Femur (tissue), 1 donor: ENCODE measurements at places on chromosomes 6 and 20.

DNA sequence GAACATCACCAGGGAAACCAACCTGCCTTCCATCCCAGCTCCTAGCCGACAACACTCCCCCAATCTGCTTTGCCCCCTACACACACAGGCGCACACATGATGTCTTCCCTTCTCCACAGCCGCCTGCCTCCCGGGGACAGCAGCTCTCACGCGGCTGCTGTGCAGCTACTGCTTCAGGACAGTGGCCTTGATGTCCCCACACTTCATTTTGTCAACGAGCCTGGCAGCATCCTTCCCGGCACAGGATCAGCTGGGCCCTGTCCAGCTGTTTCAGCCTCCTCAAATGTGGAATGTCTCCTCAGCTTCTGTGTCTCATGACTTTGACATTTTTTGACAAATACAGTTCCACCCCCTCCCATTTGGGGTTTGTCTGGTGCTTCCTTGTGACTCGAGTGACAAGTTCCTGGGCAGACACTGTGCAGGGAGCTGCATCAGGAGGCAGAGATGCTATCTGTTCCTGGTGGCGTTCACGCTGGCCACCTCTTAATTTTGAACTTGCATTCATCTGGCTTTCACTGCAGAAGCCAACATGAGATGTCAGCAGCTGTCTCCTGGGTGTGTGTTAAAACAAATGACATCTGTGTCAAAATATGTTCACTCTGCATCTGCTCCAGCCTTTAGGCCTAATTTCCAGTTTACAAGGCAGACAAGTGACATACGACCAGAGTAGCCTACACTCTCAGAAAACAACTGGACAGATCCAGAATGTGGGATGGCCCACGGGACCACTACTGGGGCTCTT is 57.2 kb downstream of the GINS1 start:
- DNase-seq = no peak

- DNase-seq = no peak
Measured at GRCh38 chr20:63648895-63649589, 4.2 kb downstream of the STMN3 start.

- DNase-seq = no peak
Measured at GRCh38 chr6:100886076-100886475, 4.9 kb upstream of the ASCC3 start.

DNA sequence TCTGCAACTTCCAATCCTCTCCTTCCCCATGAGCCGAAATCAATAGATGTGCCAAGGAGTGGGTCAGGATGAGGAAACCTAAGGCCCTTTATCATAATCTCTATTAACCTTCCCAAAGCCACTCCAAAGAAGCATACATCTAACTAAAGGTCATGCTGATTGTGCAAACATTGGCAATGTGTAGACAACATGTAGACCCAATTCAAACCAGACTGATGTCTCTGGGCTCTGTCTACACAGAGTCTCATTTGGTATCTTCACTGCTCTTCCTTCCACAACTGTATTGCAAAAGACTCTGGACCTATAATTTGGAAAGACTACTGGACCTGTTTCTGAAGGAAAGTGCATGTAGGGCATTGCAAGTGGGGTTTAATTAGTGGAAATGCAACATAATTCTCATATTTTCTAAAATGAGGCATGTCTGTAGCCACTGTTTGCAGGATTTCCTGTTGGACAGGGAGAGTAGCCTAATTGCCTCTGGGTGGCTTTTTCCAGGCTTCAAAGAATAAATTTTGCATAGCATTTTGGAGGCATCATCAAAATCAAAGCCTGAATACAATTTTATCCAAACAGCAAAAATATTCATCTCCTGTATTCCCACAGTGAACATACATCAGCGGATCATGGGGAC is 35.0 kb upstream of the MLIP start:
- DNase-seq = no peak

DNA sequence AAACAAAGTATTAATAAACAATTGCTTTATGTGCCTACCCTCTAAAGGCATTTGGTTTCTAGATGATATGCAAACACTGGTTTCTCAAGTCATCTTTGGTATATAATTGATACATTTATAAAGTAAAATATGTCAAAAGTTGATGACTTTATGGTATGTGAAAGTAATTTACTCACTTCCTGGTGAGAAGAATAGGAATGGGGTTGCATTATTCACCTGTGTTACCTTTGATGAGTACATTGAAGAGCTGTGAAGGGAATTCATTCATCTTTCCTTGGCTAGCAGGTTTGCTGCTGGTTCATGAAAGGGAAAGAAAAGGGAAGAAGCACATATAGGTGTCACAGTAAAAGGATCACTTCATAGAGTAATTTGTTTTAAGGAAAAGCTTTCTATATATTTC is 20.4 kb downstream of the RNF217 start:
- DNase-seq = no peak

GRCh38 chr20:9458138-9458796 is 56.1 kb upstream of the LAMP5 start:
- DNase-seq = no peak

DNA sequence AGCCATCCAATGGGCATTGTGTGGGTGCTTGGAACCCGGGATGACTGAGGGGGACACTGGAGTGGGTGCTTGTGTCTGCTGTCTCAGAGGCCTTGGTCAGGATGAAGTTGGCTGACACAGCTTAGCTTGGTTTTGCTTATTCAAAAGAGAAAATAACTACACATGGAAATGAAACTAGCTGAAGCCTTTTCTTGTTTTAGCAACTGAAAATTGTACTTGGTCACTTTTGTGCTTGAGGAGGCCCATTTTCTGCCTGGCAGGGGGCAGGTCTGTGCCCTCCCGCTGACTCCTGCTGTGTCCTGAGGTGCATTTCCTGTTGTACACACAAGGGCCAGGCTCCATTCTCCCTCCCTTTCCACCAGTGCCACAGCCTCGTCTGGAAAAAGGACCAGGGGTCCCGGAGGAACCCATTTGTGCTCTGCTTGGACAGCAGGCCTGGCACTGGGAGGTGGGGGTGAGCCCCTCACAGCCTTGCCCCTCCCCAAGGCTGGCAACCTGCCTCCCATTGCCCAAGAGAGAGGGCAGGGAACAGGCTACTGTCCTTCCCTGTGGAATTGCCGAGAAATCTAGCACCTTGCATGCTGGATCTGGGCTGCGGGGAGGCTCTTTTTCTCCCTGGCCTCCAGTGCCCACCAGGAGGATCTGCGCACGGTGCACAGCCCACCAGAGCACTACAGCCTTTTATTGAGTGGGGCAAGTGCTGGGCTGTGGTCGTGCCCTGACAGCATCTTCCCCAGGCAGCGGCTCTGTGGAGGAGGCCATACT is 49.4 kb downstream of the PYGB start:
- DNase-seq = no peak

DNA sequence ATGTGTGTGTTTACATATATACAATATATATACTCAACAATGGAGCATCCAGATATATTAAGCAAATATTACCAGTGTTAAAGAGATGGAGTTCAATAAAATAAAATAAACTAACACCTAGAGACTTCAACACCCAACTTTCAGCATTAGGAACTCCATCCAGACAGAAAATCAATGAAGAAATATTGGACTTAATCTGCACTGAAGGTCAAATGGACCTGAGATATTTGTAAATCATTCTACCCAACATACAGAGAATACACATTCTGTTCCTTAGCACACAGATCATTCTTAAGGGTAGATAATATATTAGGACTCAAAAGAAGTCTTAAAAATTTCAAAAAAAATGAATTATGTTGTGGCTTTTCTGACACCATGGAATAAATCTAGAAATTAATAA is 832.3 kb upstream of the ADGRB3 start:
- no peak for DNase-seq
